ENCODE measurements at places on chromosomes 2 and 18. TPM values are rescaled to one million over a fixed set of nuclear protein-coding genes. Genes with fewer than 3 reads are reported as not detected.

HAAO gene
- 23.3 TPM for total RNA-seq

PJVK gene
- total RNA-seq = 12.2 TPM

FTCDNL1 gene
- 2.1 TPM for total RNA-seq

CNGA3 gene
- total RNA-seq = not detected

PTPRN gene
- 0.38 TPM for total RNA-seq

KCNG3 gene
- 0.18 TPM for total RNA-seq

GREB1L gene
- 25.5 TPM for total RNA-seq

B3GNT7 gene
- 7.0 TPM for total RNA-seq

- no peak for DNase-seq
- H3K27me3 ChIP-seq = no peaks in the 10 kb centered on the region
- no peaks in the 10 kb centered on the region for H3K36me3 ChIP-seq
- peaks cover 27% of the 10 kb centered on the region for H3K4me1 ChIP-seq
- peak overlapping the region; percentile 85 for H3K27ac ChIP-seq
These were observed 130.5 kb upstream of the SLC1A4 start for GRCh38 chr2:64858541-64859311.

- H3K36me3 ChIP-seq = no peaks in the 10 kb centered on the region
- H3K4me1 ChIP-seq = peaks cover 27% of the 10 kb centered on the region
- no peak overlapping the region for H3K27ac ChIP-seq
- no peak for DNase-seq
- H3K27me3 ChIP-seq = no peaks in the 10 kb centered on the region
These were observed 141.0 kb downstream of the GLI2 start for GRCh38 chr2:120876526-120877280.

DNA sequence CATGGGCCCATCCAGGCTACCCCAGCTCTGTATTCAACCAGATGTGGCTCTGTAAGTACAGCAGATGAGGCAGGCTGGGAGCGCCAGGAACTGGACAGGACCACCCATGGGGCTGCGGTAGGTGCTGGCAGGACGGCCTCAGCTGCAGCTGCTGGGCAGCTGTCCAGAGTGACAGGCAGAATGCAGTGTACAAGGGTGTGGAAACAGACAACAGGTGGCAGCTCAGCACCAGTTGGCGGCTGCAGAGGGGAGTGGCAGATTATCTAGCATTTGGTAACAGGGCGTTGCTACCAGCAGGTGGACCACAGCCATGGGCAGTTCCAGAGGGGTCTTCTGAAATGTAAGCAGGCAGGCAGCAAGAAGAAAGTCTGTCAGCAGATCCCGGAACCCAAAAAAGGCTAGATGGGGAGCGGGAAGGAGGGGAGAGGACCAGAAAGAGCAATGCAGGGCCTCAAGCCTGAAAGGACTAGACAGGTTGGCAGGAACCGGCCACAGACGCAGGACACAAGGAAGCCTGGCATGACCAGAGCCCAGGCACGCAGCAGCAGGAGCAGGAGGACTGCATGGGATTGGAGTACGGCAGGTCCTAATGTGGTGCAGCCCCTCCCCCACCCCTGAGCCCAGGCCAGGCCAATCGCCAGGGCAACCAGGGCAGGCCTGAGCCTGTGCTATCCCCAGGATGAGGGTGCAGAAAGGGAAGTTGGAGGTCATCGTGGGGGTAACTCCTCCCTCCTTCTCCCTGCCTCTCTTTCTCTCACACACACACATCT lies 24.7 kb downstream of the PKDCC start:
- H3K36me3 ChIP-seq = no peaks in the 10 kb centered on the region
- no peak overlapping the region for H3K27ac ChIP-seq
- H3K4me3 ChIP-seq = no peak overlapping the region
- peaks cover 13% of the 10 kb centered on the region for H3K4me1 ChIP-seq

DNA sequence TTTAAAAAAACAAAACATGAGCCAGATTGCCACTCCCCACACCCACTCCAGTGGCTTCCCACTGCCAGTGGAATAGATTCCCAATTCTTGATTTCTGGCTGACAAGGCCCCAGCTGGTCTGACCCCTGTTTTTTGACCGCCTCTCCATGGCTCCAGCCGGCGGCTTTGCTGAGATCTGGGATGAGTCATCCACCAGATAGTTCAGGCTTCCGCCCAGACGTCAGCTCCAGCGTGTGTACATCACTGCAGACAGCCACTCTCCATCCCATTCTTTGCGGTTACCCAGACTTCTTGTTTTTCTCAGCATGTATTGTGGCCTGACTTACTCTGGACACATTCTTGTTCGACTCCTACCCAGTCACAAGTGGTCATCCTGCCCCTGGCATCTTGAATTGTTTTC lies 227.9 kb downstream of the GBX2 start:
- DNase-seq = no peak
- H3K27me3 ChIP-seq = no peaks in the 10 kb centered on the region
- peaks cover 23% of the 10 kb centered on the region for H3K4me1 ChIP-seq
- H3K27ac ChIP-seq = peak overlapping the region; percentile 14

DNA sequence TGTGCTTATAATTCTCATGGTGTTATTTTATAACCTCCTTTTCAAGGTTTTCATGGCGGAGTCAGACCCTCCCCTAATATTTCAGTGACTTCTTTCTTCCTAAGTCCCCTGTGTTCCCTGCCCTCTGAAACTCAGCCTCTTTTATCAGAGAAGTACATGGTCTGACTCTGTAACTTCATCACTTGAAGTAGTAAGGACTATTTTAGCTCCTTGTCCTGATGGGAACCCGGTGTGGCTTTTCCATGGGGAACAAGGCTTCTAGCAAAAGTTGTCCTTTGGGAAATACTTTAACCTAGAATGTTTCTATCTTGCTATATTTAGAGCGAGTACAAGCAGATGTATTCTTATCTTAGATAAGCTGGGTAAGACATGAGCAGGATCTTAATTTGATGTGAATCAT lies 117.5 kb downstream of the TRIB2 start:
- H3K4me3 ChIP-seq = no peak overlapping the region
- H3K27me3 ChIP-seq = no peaks in the 10 kb centered on the region
- H3K4me1 ChIP-seq = no peaks in the 10 kb centered on the region
- H3K36me3 ChIP-seq = no peaks in the 10 kb centered on the region

GRCh38 chr18:73520229-73520628 lies 627.4 kb downstream of the FBXO15 start:
- no peak overlapping the region for H3K27ac ChIP-seq
- H3K4me1 ChIP-seq = no peaks in the 10 kb centered on the region
- no peaks in the 10 kb centered on the region for H3K36me3 ChIP-seq
- no peak overlapping the region for H3K4me3 ChIP-seq
- H3K27me3 ChIP-seq = peaks cover 15% of the 10 kb centered on the region

DNA sequence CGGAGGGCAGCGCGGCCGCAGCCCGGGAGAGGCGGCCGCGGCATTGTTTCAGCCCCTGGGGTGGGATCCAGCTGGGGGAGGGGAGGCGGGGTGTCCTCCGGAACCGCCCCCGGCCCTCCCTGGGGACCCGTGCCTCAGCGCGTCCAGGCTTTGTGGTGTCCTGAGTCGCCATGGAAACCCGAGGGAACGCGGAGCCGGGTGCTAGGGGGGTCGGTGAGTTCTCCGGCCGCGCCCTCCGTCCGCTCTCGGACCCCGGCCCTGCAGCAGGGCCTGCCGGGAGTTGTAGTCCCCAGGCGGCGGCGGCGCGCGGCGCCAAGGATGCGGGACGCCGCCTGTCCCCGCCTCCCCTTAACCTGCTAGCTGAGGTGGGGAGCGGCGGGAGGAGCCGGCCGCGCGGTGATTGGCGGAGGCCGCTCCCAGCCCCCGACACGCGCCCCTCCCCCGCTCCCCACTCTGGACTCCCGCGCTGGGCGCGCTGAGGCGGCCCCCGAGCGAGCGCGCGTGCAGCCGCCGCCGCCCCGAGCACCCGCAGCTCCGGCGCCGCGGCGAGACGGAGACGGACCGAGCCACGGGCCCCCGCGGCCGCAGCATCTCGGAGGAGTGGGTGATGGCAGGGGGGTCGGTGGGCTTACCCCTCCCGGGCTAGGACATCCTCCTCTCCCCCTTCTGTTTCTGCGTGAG lies at the start of gene DPYSL5:
TSS of gene DPYSL5 (plus strand) at position 478 of the 681 bp plus-strand sequence. CDS start 50,368 bp downstream, outside the sequence.
- no peaks in the 10 kb centered on the region for H3K36me3 ChIP-seq
- peaks cover 19% of the 10 kb centered on the region for H3K4me1 ChIP-seq
- peaks cover 81% of the 10 kb centered on the region for H3K27me3 ChIP-seq
- H3K27ac ChIP-seq = no peak within 1 kb of the TSS

DNA sequence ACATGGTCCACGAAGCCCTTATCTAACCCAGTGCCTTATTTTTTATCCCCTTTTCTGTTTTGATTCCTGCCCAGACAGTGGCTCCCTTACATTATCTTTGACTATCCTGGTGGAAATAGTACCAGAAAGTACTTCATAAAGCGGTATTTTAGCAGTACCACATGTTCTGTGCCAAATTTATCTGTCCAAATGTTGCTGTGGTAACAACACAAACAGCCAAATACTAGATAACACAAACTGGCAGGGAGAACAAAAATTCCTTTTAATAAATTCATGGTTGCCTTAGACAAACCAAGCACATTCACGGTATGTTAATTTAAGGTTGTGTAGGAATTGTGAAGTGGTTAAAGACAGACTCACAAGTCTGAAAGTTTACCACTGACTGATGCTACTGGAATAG lies 187.9 kb upstream of the LHCGR start:
- DNase-seq = no peak
- peaks cover 2% of the 10 kb centered on the region for H3K27me3 ChIP-seq
- H3K27ac ChIP-seq = no peak overlapping the region

- H3K4me1 ChIP-seq = no peaks in the 10 kb centered on the region
- no peaks in the 10 kb centered on the region for H3K36me3 ChIP-seq
- no peak overlapping the region for H3K4me3 ChIP-seq
- DNase-seq = no peak
- H3K27me3 ChIP-seq = no peaks in the 10 kb centered on the region
These were observed 471.0 kb upstream of the HNMT start for GRCh38 chr2:137493261-137493660.

- no peak overlapping the region for H3K27ac ChIP-seq
- peak; percentile 89 for DNase-seq
- no peak overlapping the region for H3K4me3 ChIP-seq
- peaks cover 71% of the 10 kb centered on the region for H3K27me3 ChIP-seq
- peaks cover 4% of the 10 kb centered on the region for H3K4me1 ChIP-seq
These were observed 27.5 kb downstream of the SIX2 start for GRCh38 chr2:44981714-44982108.

DNA sequence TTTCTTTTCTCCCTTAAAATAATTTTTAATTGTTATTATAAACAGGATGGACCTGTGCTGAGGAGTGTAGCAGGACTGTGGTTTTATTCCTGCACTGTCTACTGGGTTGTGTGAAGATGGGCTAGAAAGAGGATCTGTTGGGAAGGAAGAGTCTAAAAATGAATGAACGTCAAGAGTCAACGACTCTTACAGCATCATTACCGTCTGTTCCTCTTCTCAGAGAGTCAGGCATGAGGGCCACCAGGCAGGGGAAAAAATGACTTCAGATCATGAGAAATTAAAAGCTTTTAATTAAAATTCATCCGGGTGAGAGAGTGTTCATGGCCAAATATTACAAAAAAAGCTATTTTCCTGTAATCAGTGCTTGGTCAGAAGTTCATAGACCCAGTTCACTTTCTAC lies 32.6 kb downstream of the SRSF7 start:
- DNase-seq = no peak
- no peak overlapping the region for H3K4me3 ChIP-seq
- peaks cover 7% of the 10 kb centered on the region for H3K36me3 ChIP-seq
- H3K27me3 ChIP-seq = no peaks in the 10 kb centered on the region
- peaks cover 11% of the 10 kb centered on the region for H3K4me1 ChIP-seq

- no peaks in the 10 kb centered on the region for H3K4me1 ChIP-seq
- DNase-seq = no peak
- no peaks in the 10 kb centered on the region for H3K36me3 ChIP-seq
- no peak overlapping the region for H3K4me3 ChIP-seq
- no peak overlapping the region for H3K27ac ChIP-seq
These were observed 481.9 kb downstream of the TMX3 start for GRCh38 chr18:68233018-68233417.

DNA sequence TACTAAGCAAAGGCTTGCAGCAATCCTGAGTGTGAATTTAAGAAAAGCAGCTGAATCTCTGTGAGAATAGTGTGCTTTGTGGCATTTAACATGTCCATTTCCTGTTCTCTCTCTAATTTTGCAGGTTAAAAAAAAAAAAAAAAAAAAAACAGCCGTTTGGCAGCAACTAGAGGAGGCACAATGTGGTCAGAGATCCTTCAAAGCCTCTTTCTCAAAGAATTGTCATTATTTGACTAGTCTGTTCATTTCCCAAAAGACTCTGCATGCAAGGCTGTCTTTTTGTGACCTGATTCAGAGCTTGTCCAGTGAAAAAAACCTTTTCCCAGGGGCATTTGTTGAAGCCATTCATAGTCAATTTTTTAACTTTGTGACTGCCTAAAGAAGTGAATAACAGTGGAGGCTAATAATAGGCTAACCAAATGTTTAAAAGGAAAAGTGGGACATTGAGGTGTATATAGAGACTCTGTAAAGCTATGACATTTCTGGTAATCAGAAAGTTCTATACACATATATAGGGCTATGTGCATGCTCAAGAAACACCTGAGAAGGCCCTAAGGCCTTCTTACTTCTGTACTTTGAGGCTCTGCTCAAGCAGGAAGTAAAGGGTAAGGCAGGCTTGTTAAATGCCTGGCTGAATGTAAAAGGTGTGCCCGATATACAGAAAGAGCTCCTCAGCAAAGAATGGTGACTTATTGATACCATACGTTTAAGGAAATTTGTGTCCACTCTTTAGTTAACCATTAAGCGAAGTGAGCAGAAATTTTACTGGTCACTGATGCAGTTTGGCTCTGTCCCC lies 289.6 kb upstream of the RAB6C start:
- H3K4me1 ChIP-seq = no peaks in the 10 kb centered on the region
- H3K4me3 ChIP-seq = no peak overlapping the region
- H3K27ac ChIP-seq = no peak overlapping the region
- H3K27me3 ChIP-seq = no peaks in the 10 kb centered on the region
- no peak for DNase-seq

GRCh38 chr18:57333940-57334339 lies 18.4 kb upstream of the ST8SIA3 start:
- H3K27me3 ChIP-seq = peaks cover 40% of the 10 kb centered on the region
- no peaks in the 10 kb centered on the region for H3K4me1 ChIP-seq
- DNase-seq = no peak
- H3K4me3 ChIP-seq = no peak overlapping the region

DNA sequence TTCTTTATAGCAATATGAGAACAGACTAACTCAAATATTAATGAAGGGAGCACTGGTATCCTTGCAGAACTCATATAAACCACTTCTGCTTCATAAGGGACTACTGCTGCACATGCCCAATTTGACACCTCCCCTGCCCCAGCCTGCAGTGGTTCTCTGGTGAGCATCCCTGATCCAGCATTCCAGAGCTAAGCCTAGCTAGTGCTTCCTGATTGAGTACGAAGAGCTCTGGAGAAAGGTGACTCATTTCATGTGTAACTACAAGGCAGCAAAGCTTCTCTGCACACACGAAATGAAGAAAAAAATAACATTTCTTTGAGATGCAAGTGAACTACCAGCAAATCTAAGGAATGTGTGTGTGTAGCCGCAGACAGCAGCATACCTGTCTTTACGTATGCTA lies 22.8 kb upstream of the ADNP2 start:
- no peak overlapping the region for H3K4me3 ChIP-seq
- H3K36me3 ChIP-seq = peaks cover 15% of the 10 kb centered on the region
- no peak for DNase-seq
- no peaks in the 10 kb centered on the region for H3K4me1 ChIP-seq

DNA sequence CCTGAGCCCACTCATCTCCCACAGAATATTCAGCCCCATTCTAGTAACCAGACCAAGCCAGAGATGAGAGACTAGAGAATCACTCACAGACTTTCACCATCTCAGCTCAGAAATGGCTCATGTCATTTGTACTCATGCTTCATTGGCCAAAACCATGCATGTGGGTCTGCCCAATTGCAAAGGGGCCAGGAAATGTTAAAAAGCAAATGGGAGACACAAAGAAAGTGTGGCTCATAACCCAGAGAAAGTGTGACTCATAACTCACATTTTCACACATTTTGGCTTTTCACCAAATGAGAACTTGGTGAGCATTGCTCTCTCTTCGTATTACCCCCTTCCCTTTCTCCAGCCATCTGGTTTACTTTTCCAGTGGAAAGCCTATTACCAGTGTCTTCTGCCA lies 66.2 kb downstream of the MDH1 start:
- H3K27ac ChIP-seq = no peak overlapping the region
- H3K27me3 ChIP-seq = no peaks in the 10 kb centered on the region
- no peaks in the 10 kb centered on the region for H3K4me1 ChIP-seq
- no peak overlapping the region for H3K4me3 ChIP-seq
- DNase-seq = no peak
